ENCODE measurements at places on chromosomes 1 and 21.

GRCh38 chr1:20322081-20322824 lies 31.6 kb downstream of the VWA5B1 start:
- DNase-seq, result no peak
- H3K36me3 ChIP-seq, result peaks cover 7% of the 10 kb centered on the region
- H3K27me3 ChIP-seq, result peaks cover 38% of the 10 kb centered on the region
- no peak overlapping the region for H3K4me3 ChIP-seq
- no peak overlapping the region for H3K27ac ChIP-seq

- DNase-seq, result no peak
- peaks cover 17% of the 10 kb centered on the region for H3K4me1 ChIP-seq
- peaks cover 38% of the 10 kb centered on the region for H3K36me3 ChIP-seq
- peak overlapping the region; percentile 99 for H3K27ac ChIP-seq
- peak overlapping the region; percentile 99 for H3K4me3 ChIP-seq
Measured at GRCh38 chr1:6601923-6602668, 573 bp downstream of the KLHL21 start.

DNA sequence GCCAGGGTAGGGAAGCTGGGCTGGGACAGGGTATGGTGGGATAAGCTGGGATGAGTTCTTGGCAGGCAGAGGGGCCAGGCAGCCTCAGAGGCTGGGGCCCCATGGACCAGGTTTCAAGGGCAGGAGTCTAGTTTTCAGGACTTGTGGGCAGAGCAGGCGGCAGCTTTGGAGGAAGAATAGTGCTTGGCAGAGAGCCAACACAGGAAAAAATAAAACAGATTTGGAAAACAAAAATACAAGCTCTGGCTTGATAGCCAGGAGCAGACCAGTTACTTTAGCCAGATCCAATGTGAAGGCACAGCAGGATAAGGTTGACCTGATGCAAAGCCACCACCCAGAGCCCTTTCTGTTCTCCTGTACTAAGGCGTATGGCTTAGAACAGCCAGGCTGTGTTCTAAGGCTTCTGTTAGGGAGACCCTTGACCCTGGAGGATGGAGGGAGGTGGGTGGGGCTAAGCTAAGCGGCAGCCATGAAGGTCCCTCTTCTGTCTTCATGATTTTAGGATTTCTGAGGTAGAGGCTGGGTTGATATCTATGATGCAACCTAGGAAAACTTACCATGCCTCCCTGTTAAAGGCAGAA lies 5.5 kb downstream of the TRAF5 start:
- peak; percentile 32 for DNase-seq
- peaks cover 49% of the 10 kb centered on the region for H3K4me1 ChIP-seq
- H3K36me3 ChIP-seq, result no peaks in the 10 kb centered on the region
- H3K27ac ChIP-seq, result no peak overlapping the region
- H3K4me3 ChIP-seq, result no peak overlapping the region

- no peak for DNase-seq
- peaks cover 6% of the 10 kb centered on the region for H3K36me3 ChIP-seq
- H3K27ac ChIP-seq, result no peak overlapping the region
- H3K4me1 ChIP-seq, result no peaks in the 10 kb centered on the region
Measured at GRCh38 chr1:18154430-18155194, 47.0 kb downstream of the IGSF21 start.

- H3K4me1 ChIP-seq, result peaks cover under 1% of the 10 kb centered on the region
- no peak overlapping the region for H3K4me3 ChIP-seq
- H3K27me3 ChIP-seq, result no peaks in the 10 kb centered on the region
- H3K36me3 ChIP-seq, result no peaks in the 10 kb centered on the region
Measured at GRCh38 chr1:236471653-236472052, 52.1 kb upstream of the LGALS8 start.

Data from MCF 10A (cell line).